NCI-H2029 (cell line): ENCODE measurements at places on chromosomes 12 and 14.

GRCh38 chr14:66388516-66388915, 97.7 kb upstream of the CCDC196 start:
- no peak for DNase-seq

DNA sequence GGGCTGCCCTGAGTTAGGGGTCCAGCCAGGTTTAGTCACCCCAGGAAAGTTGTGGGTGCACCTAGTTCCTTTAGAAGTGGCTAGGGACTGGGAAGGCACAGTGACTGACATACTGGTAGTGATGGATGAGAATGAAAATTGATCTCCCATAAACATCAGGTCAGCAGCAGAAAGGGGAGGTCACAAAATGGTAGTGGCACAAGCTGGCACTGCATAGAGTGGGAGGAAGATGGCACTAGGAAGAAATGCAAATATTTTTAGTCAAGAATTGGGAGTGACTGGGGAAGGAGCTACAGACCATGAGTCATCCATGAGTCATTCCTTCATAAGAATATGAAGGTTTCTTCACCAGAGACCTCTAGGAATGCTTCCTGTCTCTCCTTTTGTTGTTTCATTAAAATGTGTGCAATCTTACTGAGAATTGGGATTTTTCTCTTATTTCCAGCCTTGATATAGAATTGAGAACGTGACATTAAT, 198.3 kb upstream of the AMIGO2 start:
- DNase-seq: no peak

- no peak for DNase-seq
Observed at GRCh38 chr12:91139286-91139685, 28.0 kb upstream of the LUM start.

DNA sequence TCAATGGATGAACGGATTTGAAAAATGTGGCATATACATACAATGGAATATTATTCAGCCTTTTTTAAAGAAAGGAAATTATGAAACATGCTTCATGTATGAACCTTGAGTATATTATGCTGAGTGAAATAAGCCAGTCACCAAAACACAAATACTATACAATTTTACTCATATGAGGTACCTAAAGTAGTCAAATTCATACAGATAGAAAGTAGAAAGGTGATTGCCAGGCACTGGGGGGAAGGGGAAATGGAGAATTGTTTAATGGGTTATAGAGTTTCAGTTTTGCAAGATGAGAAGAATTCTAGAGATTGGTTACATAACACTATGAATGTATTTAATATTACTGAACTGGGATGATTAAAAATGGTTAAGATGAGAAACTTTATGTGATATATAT, 171.4 kb downstream of the TMTC3 start:
- no peak for DNase-seq

DNA sequence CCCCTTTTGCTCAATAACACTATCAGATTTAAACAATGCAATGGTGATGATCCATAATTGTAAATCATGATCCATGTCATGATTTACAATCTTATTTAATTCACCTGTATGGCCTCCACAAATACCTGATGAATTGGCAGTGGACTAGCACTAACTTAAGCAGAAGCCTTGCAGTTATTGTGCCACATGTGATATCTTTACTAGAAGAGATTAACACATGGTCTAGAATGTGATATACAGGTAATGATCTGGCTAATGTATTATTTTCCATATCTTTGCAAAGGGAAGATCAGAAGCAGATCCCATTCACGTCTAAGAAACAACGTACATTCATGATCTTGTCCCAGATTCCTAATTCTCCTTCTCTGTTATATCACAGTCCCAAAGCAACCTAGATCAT, 66.0 kb downstream of the EGLN3 start:
- DNase-seq: no peak

DNA sequence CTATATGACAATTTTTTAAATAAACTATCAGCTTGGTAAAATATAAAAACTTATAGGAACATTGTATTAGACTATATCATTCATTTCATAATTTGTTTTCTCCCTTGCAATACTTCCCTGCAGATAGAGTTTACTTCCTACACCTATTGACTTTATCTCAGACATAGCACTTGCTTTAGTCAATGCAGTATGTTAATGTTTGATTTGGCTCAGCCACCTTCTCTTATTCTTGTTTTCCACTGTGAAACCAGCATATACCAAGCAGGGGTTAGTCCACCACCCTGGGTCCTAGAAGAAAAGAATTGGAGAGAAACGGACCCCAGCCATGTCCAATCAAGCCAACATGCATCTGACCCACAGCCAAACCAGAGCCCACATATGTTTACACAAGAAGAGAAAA, 10.4 kb upstream of the SOX5 start:
- no peak for DNase-seq

- DNase-seq: peak; percentile 40
Observed at GRCh38 chr12:118958520-118958919, 22.8 kb upstream of the SRRM4 start.

GRCh38 chr14:89746135-89746534, 208.4 kb downstream of the EFCAB11 start:
- DNase-seq: no peak

DNA sequence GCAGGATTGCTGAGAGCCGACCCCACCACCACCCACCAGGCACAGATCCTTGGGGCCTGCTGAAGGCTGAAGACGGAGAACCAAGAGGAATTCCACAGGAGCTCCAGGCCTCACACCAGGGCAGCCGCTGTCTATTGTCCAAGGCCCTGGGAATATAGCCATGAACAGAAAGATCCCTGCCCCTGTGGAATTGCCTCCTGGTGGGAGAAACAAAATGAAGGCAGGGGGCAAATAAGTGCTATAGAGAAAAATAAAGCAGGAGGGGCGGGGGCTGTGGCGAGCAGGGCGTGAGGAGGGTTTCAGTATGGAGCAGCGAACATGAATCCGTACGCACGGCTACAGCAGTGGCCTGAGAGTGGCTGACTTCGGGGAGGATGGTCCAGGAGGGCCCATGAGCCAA, 96.1 kb downstream of the EML1 start:
- no peak for DNase-seq

DNA sequence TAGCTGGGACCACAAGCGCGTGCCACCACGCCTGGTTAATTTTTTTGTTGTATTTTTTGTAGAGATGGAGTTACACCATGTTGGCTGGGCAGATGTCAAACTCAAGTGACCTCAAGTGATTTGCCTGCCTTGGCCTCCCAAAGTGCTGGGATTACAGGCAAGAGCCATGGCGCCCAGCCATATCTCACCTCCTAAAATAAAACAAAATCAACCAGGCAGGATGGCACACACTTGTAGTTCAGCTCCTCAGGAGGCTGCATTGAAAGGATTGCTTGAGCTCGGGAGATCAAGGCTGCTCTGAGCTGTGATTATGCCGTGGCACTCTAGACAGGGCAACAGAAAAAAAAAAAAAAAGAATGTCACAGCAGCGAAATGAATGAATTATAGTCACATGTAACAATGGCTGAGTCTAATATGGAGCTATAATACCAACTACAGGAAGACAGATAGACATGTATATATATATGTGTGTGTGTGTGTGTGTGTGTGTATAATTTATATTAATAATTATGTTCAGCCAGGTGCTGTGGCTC, 19.3 kb upstream of the TMEM120B start:
- no peak for DNase-seq

- DNase-seq: no peak
Observed at GRCh38 chr12:42641221-42641885, 51.8 kb upstream of the PRICKLE1 start.

DNA sequence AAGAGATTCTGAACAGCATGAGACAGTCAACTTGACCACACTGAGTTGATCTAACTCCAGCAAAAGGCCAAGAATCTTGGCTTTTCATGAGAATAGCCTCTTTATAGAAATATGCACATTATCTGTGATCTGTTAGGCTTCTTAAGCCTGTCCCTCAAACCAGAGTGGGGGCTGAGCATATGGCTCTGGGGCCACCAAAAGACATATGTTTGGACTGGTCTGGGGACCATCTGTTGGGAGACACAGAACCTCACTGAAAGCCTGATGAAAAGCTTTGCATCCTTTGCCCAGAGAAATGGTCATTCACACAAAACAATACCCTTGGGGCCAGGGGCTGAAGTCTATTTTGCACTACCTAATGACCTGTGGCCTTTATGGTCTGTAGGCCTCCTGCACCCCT, 165.3 kb upstream of the PRMT8 start:
- DNase-seq: no peak

GRCh38 chr12:81798294-81798693, 39.1 kb upstream of the PPFIA2 start:
- DNase-seq: no peak

DNA sequence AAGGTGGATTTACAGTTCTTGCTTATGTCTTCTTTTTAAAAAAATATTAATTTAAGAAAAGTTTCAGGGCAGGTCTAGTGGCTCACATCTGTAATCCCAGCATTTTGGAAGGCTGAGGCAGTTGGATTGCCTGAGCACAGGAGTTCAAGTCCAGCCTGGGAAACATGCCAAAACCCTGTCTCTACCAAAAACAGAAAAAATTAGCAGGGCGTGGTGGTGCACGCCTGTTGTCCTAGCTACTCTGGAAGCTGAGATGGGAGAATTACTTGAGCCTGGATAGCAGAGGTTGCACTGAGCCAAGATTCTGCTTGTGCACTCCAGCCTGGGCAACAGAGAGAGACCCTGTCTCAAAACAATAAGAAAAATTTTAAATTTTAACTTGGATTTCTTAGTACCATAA, 5.4 kb upstream of the TAS2R46 start:
- DNase-seq: no peak

DNA sequence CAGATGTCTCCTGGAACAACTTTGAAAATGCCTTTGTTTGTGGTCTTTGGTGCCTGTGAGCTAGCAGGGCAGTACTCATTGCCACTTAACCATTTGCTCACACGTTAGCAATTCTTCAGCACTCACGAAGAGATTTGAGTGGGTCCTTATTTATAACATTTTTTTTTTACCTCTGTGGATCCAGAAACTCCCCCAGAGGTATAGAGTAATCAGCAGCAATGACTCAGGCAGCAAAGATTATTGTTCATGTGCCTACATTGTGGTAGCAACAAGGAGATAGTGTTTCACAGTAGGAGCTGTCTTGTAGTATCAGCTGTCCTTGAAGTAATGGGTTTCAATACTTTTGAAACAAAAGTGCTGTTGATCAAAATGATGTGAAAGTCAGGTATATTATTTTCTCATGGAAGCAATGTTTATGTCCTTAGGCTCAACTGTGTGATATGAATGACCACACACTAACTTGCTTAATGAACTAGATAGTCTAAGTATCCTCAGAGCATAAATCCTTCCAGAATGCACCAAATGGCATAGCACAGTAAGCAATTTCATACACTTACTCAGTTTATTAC, 304.1 kb downstream of the EGLN3 start:
- no peak for DNase-seq

GRCh38 chr12:125856896-125857295, 791.7 kb downstream of the AACS start:
- DNase-seq: no peak

GRCh38 chr12:94621662-94622359, 28.5 kb downstream of the TMCC3 start:
- peak; percentile 36 for DNase-seq

- peak; percentile 14 for DNase-seq
Observed at GRCh38 chr12:19130224-19131024, 891 bp downstream of the PLEKHA5 start.

GRCh38 chr12:81095501-81096232, 17.8 kb downstream of the ACSS3 start:
- DNase-seq: no peak

DNA sequence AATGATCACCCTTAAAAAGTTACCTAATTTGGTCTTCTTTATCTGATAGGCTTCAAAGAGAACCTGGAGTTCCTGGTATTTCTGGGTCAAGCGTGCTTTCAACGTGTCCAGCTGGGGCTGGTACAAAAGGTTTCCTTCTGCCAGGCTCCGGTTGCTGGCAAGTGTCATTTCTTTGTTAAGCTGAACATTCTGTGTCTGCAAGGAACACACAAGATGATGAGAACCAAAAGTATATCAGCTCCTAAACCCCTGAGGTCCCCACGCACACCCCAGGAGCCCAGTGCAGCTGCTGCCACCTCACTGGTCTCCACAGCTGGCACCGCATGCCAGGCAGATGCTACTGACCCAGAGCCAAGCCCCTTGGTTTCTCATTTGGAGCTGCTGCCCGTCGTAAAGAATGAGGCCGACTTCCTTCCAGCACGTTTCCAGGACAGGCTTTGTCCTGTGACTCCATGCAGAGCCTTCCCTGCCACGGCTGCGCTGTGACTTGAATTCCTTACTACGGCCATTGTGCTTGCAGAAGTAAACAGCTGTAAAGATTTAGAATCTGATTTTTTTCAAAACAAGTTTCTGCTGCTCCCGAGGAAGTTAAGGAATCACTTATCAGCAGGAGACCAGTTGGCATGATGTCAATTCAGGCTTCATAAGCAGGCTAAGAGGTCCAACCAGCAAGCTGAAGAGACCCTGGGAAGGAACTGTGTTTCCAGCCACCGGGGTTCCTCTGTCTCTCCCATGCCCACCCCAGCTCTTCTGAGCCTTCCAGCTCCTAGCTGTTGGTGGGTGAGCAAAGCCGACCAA, 24.9 kb downstream of the VPS37B start:
- DNase-seq: peak; percentile 34

DNA sequence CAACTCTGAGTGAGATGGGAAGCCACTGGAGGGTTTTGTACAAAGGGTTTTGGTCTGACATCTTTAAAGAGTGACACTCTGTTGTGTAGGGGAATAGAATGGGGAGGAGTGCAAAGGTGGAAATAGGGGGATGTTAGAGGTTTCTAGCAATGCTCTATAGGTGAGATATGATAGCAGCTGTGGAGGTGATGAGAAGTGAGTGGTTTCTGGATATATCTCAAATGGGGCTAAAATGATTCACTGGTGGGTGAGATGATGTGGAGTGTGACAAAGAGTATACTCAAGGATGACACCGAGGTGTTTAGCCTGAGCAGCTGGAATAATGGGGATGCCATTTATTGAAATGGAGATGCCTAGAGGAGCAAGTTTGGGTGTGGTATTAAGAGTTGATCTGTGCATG, 426.4 kb downstream of the PCNX1 start:
- DNase-seq: no peak

DNA sequence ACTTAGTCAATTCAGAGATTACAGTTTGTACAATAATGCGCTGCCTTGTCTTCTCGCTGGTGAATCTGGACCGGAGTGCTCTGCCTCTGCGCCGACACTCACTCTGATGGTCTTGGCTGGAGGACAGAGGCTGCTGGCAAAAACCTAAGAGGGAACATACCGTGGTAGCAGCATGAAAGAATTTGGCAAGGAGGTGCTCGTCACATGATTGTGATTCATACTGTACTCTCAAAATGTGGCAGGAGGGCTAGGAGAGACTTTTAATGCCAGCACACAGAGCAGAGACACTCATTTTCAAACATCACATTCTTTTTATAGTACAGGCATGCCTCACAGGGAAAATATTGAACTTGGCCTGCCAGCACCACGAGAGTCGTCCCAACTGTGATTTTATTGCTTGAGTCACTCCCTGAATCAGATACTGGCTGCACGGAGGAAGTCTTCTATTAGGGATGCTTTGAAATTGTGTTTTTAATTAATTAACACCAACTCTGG, 67.8 kb downstream of the HMGA2 start:
- DNase-seq: no peak

DNA sequence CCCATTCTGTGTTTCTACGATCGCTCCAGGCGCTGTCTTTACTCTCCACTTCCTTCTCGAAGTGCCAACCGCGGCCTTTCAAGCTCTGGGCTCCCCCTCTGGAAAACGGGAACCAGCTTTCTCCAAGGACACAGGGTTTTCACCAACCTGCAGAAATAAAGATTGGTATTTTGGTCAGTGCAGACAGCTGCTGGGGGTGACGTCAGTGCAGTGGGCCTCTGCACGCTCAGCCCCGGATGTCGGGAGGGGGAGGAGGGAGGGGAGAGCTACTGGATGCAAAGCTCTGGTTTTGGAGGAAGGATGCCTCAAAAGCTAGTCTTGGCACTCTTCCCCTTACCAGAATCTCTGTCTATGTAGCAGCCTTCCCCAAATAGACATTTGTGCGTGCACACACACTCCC, 19.9 kb downstream of the HRK start:
- DNase-seq: peak; percentile 52
